ENCODE measurements at places on chromosomes 2 and 18.
A peak's percentile ranks its signal among the peaks of the same experiment; 100 is the strongest.

- peak; percentile 17 for DNase-seq
These were observed 50.2 kb downstream of the ACVR1 start for GRCh38 chr2:157825885-157826284.

DNA sequence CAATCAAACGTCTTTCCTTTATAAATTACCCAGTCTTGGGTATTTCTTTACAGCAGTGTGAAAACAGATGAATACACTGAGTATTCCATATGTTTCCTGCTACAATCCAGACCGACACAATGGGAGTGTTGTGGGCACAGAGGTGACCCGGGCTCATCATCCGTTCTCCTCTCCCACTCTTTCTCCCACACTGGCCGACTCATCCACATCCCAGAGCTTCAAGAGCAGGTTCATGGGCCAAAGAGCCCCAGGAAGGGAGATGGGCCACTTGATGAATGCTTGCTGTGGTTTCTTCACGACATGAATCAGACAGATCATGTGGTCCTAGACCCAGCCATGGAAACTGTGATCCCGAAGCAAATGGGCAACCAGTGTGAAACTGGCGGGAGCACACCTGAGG is 4.1 kb upstream of the COPS8 start:
- DNase-seq = no peak

GRCh38 chr18:44744161-44745121 is 63.8 kb downstream of the SETBP1 start:
- DNase-seq = peak; percentile 82

GRCh38 chr18:80143881-80144280 is 34.8 kb downstream of the ADNP2 start:
- DNase-seq = no peak

- DNase-seq = peak; percentile 84
These were observed 86.7 kb downstream of the C18orf54 start for GRCh38 chr18:54444319-54444914.

GRCh38 chr2:239194731-239195317 is 206.0 kb downstream of the HDAC4 start:
- DNase-seq = peak; percentile 51

GRCh38 chr18:22046473-22046872 is 122.9 kb upstream of the GATA6 start:
- no peak for DNase-seq

DNA sequence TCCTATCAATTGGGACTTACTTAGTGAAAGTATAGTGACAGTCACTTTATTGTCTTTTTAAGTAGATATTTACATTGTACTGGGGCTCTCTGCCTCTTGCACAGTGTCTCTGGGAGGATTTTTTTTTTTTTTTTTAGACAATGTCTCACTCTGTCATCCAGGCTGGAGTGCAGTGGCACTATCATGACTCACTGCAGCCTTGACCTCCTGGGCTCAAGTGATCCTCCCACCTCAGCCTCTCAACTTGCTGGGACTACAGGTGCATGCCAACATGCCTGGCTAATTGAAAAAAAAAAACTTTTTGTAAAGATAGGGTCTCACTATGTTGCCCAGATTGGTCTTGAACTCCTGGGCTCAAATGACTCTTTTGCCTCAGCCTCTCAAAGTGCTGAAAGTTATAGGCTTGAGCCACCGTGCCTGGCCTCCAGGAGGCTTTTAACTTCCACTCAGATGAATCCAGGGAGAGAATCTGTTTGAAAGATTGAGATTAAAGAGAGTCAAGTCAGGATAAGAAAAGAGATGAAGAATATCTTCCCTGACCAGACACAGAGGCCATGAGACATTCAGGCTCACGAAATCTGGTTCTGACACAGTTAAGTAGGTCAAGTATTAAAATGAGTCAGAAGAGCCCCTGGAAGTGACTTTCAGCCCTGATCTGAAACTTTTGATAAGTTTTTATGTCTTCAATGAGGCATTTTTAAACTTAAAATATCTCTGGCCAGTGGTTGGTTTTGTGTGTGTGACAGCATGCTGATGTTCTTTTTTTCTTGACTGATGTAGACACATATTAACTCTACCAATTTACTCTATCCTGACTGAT is 18.3 kb downstream of the ARHGEF33 start:
- no peak for DNase-seq

- no peak for DNase-seq
These were observed 687.9 kb upstream of the SETBP1 start for GRCh38 chr18:43992741-43993140.

- no peak for DNase-seq
These were observed 217.1 kb upstream of the EPAS1 start for GRCh38 chr2:46079985-46080560.

GRCh38 chr2:43345872-43346271 is 119.5 kb upstream of the ZFP36L2 start:
- no peak for DNase-seq

GRCh38 chr2:187862715-187863114 is 308.5 kb upstream of the TFPI start:
- no peak for DNase-seq

GRCh38 chr2:101179982-101180381 is 28.8 kb upstream of the TBC1D8 start:
- no peak for DNase-seq

DNA sequence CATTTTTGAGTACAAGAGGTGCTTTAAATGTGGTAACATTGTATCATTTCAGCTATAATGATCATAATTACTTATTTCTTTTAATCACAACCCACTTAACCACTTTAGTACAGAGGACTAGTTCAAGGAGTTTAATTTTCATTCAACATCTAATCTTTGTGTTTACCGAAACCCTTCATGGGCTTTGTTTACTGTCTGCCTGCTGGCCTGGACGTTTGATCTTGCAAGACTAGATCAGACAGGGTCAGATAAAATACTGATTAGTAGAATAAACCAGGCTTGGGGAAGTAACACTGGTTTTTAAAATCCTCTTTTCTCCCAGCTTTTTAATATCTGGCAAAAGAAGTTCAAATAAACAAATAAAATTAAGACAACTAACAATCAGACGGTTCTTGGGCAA is 93.6 kb downstream of the SATB2 start:
- no peak for DNase-seq

- no peak for DNase-seq
These were observed 358.4 kb upstream of the SALL3 start for GRCh38 chr18:78621141-78621755.

DNA sequence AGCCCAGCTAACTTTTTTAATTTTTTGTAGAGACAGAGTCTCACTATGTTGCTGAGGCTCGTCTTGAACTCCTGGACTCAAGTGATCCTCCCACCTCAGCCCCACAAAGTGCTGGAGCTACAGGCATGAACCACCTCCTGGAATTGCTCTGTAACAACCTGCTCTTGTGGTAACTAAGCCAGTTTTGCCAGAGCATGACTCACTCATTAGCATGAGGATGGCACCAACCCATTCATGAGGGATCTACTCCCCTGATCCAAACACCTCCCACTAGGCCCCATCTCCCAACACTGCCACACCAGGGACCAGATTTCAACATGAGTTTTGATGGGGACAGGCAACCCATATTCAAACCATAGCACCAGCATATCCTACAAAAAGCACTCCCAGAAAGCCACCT is 348.9 kb upstream of the RAB12 start:
- DNase-seq = peak; percentile 44

DNA sequence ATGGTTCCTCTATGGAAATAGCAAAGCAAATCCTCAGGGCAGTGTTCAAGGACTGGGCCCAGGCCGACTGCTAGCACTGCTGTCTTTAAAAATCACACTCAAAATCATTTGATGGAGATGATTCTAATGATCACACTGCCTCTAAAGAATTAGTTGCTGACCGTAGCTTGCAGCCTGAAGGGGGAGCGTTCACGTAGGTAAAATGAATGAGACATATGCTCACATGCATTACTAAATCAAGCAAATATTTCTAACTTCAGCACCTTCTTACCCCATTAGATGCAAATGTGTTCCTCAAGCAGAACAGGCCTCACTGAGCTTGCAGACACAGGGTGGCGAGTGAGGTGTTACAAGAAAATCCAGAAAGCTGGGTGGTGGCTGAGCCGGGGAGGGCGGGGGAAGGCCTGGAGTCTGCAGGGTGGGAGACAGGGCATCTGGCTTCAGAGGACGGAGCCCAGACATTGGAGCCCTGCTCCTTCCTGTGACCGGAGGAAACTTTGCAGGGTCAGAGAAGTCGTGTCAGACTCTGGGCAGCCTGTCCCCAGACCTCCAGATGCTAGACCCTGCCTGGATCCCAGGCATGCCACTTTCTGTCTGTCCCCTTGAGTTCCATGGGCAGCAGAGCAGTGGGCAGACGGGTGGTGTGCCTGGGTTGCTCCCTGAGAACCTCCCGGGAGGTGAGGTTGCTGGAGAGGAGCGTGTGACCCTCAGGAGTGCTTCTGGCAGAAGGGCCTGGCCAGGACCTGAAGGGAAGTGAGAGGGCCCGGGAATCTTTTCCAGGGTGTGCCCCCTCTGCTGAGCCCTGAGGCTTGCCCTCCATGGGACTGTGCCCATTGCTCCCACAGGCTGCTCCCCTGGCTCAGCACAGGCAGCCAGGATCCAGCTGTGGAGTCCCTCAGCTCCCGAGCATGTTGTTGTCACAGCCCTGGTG is 7.1 kb upstream of the NPPC start:
- DNase-seq = no peak

GRCh38 chr2:155060896-155061295 is 362.4 kb downstream of the KCNJ3 start:
- DNase-seq = no peak

DNA sequence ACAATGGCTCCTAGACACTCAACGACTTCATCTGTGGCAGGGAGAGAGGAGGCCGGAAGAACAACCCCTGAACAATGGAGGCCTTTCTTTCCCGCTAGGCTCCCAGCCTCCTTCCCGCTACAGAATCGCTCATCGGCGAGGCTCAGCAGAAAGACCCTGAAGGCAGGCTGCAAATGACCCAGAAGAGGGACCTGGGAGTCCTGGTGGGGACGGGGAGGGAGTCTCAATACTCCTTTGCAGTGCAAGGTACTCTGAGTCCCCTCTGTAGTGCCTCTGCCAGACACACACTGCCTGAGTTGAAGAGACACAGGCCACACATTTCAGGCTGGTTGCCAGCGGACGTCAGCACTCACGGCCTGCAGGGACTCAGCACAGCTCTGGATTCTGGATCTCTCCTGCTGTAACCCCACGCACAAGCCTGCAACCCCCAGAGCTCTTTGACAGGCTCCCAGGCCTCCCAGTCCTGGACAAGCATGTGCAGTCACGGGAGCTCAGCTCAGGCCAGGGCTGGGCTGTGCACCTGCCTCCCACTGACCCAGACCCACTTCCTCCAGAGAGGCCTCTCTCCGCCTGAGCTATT is 6.1 kb downstream of the GPR17 start:
- DNase-seq = peak; percentile 54

GRCh38 chr18:59736061-59736460 is 38.8 kb upstream of the CCBE1 start:
- DNase-seq = no peak

DNA sequence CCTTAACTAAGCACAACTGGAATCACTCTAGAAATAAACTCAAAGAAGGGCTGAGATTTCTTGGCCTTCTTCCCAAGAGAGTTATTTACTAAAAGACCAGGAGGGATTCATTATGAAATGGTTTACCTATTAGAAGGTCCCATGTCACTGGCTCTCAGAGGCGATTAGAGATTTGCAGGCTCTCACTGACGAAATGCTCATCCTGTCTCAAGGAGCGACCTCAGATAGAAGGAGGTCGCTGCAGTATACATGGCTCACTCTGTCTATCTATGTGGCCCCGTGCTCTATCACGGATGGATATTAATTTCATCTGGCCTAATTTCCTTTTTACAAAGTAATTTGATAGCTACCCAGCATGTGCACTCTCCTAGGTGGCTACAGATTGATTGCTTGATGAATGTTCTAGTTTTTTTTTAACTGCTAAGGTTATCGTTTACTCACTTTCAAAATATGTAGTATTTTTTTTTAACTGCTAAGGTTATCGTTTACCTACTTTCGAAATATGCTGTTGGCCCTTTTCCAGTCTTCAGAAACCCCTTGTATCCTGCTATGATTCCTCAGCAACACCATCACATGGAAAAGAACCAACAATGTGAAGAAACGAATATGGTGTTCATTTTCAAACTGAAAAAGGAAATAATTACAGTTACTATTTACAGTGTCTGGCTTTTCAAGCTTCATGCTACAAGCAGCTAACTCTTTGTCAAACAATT is 9.1 kb downstream of the SMIM21 start:
- DNase-seq = no peak

GRCh38 chr2:79191816-79192215 is 32.3 kb upstream of the REG3A start:
- DNase-seq = no peak

DNA sequence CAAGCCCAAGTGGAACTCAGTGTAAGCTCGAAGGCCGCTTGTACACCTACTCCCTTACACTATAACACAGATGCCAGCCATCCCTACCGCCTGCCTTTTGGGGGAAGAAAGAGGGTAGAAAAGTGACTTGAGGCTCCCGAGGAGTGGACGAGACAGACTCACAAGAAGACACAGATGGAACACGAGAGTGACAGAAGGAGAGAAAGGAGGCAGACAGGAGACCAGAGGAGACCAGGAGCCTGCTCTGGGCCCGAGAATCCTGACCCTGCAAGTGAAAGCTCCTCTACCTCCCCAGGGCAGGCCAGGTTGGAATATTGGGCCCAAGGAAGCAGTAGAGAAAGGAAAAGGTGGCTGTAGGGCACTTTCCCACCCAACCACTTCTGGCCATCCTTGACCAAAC is 23.4 kb upstream of the TNS1 start:
- DNase-seq = no peak

GRCh38 chr2:128691526-128691925 is 372.9 kb upstream of the HS6ST1 start:
- DNase-seq = peak; percentile 36

- peak; percentile 49 for DNase-seq
These were observed 681 bp upstream of the ROCK2 start for GRCh38 chr2:11344956-11345677.

GRCh38 chr18:58186258-58186948 is 142.4 kb downstream of the NEDD4L start:
- peak; percentile 50 for DNase-seq

- no peak for DNase-seq
These were observed 819 bp downstream of the TGIF1 start for GRCh38 chr18:3450799-3451182.

DNA sequence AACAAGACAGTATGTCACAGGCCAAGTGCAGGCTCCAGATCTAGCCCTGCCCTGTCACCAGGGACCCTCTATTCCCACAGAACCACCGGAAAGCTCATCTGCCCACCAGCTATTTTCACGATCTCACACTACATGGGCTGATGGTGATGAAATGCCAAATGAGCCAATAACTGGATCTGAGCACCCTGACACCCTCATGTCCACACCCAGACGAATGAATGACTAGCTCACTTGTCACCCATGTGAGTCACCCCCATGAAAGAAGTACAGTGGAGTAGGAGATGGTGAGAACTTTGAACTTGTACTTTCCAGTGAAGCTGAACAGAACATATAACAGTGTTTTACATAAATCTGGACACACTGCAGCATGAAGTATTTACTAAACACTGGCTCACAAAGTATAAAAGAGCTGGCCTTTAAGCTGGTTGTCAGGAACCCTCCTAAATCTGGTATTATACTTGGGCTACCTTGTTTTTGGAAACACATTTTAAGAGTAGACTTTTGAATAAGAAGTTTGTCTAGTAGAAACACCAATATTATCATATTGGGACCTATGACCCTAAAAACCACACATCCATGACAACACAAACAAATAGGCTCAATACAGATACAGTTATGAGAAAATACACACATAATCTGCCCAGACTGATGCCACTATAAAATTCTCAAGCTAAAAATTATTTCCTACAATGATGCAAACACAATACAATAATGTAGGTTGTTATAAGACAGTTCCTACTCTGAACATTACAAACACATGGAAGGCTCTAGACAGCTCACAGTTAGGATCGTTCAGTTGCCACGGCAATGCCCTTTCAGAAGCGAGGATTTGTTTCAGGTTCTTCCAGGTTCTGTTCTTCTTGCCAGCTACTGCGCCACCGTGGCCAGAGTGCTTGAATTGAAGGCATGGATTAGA is 19.0 kb downstream of the INO80C start:
- DNase-seq = peak; percentile 54
